ENCODE measurements at places on chromosomes 1 and 21. TPM values are rescaled to one million over a fixed set of nuclear protein-coding genes. Genes with fewer than 3 reads are reported as not detected.

DNA sequence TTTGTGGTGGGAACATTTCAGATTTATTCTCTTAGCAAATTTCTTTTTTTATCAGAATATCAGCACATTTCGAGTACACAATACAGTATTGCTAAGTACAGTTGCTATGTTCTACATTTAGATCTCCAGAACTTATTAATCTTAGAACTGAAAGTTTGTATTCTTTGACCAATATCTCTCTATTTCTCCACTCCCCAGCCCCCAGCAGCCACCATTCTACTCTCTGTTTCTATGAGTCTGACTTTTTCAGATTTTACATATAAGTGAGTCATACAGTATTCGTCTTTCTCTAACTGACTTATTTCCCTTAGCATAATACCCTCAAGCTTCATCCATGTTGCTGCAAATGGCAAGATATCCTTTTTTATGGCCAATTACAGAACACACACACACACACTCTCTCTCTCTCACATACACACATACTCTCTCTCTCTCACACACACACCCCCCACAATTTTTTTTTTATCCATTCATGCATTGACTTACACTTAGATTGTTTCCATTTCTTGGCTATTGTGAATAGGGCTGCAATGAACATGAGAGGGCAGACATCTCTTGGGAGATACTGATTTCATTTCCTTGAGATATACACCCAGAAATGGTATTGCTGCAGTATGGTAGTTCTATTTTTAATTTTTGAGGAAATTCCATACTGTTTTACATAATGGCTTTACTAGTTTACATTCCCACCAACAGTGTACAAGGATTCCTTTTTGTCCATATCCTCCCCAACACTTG, 15.7 kb downstream of the RPTN start:
- no peak overlapping the region for H3K27ac ChIP-seq
- DNase-seq: no peak
- peaks cover 1% of the 10 kb centered on the region for H3K36me3 ChIP-seq
- H3K4me3 ChIP-seq: no peak overlapping the region
- H3K4me1 ChIP-seq: no peaks in the 10 kb centered on the region
- H3K27me3 ChIP-seq: peaks cover 20% of the 10 kb centered on the region

DNA sequence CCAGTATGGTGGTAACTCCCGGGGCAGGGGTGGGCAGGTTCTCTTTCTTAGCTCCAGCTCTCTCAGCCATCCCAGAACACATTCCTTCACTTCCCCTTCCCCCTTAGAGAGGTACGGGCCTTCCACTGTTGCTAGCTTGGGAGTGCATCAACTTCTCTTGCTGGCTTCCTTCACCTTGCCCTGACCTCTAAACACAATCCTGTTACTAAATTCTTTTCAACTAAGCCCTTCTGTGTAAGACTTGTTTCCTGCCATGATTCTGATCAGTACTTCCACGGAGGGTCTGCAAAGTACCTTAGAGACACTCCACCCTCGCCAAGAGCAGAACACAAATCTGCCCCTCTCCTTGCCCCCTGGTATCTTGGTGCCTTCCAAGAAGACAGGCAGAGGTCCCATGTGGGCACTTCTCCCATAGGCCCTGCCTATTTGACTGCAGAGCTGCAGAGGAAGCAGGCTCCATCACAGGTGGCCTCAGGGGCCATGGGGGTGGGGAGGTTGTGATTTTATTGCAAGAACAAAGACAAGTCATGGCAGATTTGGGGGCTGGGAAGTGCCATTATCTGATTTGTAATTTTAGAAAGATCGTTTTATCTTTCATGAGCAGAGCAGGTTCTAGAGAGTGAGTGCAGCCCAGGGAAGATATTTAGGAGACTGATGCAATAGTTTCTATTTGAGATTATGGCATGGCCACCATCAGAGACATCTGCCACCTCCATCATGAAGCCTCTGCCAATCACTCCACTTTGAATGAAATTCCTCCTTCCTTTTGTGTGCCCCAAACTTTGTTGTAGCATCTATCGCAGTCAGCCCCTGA, 182.5 kb upstream of the JUN start:
- no peaks in the 10 kb centered on the region for H3K36me3 ChIP-seq
- peaks cover 8% of the 10 kb centered on the region for H3K4me1 ChIP-seq
- no peaks in the 10 kb centered on the region for H3K27me3 ChIP-seq
- no peak overlapping the region for H3K27ac ChIP-seq
- DNase-seq: no peak
- H3K4me3 ChIP-seq: no peak overlapping the region

GRCh38 chr1:213138391-213138790, 87.3 kb downstream of the RPS6KC1 start:
- peaks cover 41% of the 10 kb centered on the region for H3K4me1 ChIP-seq
- no peak overlapping the region for H3K4me3 ChIP-seq
- no peak for DNase-seq
- H3K27me3 ChIP-seq: no peaks in the 10 kb centered on the region

DNA sequence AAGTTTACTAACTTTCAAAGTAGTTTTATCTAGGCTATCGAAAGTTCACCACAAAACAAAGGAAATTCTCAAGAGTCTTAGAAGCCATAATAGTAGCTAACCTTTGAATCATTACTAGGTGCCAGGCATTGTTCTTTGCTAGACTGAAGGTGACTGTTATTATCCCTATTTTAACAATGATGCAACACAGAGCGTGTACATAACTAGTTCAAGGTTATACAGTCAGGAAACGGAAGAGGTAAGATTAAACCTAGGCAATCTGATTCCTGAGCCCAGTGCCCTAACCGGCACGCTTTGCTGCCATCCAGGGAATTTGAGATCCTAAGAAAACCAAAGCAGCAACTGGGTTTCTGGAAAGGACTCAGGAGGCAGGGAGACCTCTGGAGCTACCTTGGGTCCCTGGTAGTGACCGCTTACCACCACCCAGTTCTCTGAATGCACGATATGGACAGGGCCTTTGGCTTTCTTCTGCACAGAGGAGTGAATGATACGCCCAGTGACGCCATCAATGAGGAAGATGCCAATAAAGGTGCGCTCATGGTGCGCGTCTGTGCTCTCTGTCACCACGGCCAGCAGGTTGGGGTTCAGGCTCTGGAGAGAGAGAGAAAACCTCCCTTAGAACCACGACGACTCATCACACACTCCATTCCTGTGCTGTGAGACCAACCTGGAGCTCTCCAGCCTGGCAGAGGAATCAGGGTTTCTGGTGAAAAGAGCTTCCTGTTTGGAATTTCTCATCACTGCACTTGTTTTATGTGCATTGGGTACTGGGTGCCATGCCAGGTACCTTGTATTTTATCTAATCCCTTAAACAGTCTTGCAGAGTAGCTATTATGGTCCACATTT, 13.1 kb upstream of the UBR4 start:
- no peak for DNase-seq
- H3K36me3 ChIP-seq: peaks cover 47% of the 10 kb centered on the region
- H3K4me3 ChIP-seq: no peak overlapping the region
- peaks cover 4% of the 10 kb centered on the region for H3K4me1 ChIP-seq

DNA sequence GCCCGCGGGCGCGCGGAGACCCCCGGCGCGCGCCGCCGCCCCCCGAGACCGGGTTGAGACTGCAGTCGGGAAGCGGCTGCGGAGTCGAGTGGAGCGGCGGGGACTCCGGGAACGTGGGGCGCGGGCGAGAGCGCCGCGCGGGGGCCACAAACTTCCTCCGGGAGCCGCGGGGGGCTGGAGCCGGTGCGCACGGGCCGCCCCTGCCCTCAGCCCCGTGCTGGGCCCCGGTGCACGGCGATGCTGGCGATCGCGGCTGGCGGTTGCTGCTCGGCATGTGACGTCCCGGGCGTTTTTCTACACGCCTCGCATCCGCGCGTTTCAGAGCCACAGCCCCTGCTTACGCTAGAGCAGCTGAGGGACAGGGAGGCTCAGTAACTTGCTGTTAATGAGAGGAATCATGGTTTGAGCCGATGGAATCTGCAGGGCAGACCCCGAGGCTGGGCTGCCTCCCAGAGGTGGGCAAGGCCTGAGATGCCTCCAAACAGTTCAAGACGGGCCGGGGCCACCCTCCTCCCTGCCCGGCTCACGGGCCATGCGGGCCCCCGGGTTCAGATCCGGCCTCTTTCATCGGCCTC, 520 bp downstream of the TMEM201 start:
- H3K4me1 ChIP-seq: peaks cover 25% of the 10 kb centered on the region
- no peak overlapping the region for H3K27ac ChIP-seq
- no peaks in the 10 kb centered on the region for H3K36me3 ChIP-seq
- no peaks in the 10 kb centered on the region for H3K27me3 ChIP-seq
- peak overlapping the region; percentile 71 for H3K4me3 ChIP-seq

CRNN gene
- total RNA-seq: not detected

ADGRB2 gene
- 11.9 TPM for total RNA-seq
